ENCODE measurements at places on chromosomes 13 and 19.
A peak's percentile ranks its signal among the peaks of the same experiment; 100 is the strongest.

DNA sequence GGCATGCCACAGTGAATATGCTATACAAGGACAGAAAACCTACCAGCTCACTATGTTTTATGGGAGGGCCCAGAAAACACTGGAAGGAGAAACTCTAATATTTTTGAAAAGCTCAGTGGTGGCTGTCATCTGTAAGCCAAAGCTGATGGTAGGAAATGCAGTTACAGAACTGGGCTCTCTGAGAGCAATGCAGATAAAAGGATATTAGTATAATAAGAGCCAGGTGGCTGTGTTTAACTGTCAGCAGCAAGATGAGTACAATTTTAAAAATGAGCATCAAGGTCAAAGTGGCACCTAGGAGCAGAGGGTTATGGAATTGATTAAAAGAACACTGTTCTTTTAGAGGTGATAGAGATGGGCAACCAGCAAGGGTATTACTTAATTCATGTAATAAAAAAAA, 345.0 kb downstream of the NDFIP2 start:
- no peak for DNase-seq

DNA sequence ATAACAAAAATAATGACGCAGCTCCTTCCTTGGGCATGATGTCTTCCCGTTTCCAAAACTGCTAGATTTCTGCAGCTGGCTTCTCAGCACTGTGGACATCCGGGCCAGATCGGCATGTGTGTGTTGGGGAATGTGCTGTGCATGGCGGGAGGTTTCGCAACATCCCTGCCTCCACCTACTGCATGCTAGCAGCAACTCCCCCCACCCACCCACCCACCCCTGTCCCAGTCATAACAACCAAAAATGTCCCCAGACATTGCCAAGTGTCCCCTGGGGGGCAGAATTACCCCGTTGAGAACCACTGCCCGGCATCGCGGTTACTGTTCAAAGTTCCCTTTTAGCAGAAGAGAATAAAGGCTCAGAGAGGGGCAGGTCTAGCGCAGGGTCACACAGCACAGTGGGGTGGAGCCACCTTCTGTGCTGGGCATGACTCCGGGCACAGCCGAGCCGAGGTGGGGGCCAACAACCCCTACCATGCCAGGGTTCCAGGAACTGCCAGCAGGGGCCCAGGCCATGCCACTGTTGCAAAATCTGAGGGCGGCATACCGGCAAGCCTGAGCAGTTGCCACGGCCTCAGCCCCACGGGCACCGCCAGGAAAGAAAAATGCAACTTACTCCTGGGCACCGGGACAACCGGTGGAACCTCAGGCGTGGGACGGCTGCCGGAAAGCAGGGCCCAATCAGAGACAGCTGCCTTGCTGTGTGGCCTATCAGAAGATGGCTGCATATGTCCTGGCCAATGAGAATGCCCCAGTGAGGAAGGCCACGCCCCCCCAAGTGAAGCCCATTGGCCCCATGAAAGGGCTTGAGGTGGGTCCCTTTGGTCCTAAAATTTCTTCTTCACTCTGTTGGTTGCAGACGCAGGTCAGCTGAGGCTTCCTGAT, 22.5 kb upstream of the NFIC start:
- DNase-seq = peak; percentile 69

GRCh38 chr19:50725218-50725910, 2.2 kb downstream of the CLEC11A start:
- no peak for DNase-seq

DNA sequence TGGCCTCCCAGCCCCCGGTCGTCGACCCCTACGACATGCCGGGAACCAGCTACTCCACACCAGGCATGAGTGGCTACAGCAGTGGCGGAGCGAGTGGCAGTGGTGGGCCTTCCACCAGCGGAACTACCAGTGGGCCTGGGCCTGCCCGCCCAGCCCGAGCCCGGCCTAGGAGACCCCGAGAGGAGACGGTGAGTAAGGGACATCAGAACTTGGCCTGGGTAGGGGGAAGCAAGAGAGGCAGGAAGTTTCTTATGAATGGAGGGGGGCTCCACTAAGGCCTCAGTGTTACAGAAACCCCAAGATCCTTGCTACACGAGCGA, 2.9 kb downstream of the FOSB start:
- no peak for DNase-seq

- no peak for DNase-seq
These were observed 695 bp downstream of the TICAM1 start for GRCh38 chr19:4830768-4831265.

- no peak for DNase-seq
These were observed 4.6 kb upstream of the EPS8L1 start for GRCh38 chr19:55071129-55071502.

GRCh38 chr19:35437406-35437951, 10.6 kb upstream of the FFAR2 start:
- DNase-seq = no peak

DNA sequence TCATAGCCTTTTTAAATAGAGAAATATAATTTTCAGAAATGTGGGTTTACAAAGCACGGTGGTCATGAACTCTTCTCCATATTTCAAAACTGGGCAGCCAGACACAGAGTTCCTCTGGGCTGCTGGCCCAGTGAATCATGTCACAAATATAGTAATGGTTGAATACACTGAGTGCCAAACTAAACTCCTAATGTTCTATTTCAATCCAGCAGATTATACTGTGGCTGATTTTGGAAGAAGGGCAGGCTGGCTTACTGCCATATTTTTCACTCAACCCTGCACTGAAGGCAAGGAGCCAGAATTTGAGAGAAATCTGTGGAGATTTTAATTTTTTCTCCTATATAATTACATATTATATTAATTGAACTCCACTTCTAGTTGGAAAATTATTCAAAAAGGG, 17.0 kb upstream of the PRR20A start:
- DNase-seq = no peak

DNA sequence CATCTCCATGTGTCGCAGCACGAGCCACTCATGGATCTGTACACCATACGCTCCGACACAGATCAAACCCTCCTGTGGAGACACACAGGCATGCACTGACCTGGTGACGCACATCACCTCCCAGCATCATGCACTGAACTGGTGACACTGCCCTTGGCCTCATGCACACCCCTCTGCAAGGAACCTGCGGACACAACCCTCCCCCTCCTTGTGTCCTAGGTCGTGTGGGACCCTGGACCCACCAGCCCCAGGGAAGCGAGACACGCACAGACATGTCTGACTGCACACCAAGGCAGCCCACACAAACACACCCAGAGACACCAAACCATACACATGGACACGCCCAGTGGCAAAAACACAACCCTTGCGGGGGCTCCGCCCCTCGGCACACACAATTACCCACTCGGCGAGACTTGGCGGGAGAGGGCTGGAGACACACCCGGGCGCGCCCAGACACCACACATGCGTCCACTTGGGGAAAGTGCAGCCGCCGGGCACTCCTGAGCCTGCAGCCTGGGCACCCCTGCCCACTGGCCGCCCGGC, 2.0 kb upstream of the KCNN4 start:
- DNase-seq = no peak

DNA sequence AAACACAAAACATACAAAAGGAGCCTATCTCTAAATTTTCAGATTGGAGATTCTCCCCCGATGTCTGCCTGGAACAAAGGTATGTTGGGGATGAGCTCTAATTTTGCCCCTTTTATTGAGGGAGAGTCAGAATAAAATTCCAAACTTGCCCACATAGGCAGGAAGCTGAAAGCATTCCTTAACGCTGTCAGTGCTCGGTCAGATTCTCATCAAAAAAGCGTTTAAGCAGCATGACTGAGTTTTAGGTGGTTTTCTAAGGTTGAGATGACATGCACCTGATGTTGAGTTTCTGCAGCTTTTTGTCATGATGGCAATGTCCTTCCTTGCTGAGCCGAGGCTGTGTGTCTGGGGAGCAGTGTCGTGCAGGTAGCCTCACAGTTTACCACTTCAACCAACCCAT, 48.4 kb upstream of the MEDAG start:
- DNase-seq = no peak

DNA sequence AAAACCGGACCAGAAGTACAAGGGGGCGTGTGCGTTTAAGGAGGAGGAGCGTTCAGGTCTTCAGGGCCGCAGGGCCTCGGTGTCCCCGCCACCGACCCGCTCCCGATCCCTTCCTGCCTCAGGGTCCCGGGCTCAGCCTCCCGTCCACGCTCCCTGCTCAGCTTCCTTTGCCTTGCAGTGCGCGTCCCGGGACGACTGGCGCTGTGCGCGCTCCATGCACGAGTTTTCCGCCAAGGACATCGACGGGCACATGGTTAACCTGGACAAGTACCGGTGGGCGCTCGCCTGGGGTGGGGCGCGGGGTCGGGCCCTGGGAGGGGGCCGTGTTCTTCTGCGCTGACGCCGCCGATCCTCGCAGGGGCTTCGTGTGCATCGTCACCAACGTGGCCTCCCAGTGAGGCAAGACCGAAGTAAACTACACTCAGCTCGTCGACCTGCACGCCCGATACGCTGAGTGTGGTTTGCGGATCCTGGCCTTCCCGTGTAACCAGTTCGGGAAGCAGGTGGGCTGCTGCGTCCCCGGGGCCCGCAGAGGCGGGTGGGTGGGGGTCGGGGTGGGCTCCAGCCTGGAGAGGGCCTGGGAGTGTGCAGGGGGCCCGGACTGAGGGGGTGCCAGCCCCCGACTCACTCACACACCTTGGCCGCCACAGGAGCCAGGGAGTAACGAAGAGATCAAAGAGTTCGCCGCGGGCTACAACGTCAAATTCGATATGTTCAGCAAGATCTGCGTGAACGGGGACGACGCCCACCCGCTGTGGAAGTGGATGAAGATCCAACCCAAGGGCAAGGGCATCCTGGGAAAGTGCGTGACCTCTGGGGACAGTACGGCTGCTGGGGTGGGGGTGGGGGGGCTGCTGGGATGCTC, 1.4 kb downstream of the GPX4 start:
- no peak for DNase-seq

- DNase-seq = no peak
These were observed 36.1 kb downstream of the WDFY2 start for GRCh38 chr13:51620165-51620983.

DNA sequence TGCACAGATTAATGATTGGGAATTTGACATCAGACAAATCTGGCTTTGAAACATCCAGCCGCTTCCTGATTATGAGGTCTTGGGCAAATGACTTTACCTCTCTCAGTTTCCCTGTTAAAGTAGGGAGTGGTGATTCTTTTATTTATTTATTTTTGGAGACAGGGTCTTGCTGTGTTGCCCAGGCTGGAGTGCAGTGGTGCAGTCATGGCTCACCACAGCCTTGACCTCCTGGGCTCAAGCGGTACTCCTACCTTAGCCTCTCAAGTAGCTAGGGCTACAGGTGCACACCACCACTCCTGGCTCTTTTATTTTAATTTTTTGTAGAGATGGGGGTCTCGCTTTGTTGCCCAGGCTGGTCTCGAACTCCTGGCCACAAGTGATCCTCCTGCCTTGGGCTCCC, 2.7 kb downstream of the PSMD8 start:
- DNase-seq = no peak

DNA sequence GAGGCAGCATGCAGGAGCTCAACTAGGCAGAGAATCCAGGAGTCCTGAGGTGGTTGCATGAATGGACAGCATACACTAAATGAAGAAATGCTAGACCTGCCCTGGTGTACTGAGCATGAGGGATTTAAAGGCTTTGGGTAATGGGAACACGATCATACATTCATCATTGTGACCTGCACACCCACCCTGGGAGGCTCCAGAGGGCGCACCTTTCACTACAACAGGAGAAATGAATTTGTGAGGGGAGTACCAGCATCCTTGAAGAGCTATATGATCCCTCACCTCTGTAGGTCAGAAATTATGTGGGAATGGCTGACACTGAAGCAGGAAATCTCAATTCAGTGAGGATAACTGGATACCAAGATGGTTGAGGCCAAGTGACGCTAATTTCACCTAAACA, 8.9 kb downstream of the KLK2 start:
- peak; percentile 42 for DNase-seq

DNA sequence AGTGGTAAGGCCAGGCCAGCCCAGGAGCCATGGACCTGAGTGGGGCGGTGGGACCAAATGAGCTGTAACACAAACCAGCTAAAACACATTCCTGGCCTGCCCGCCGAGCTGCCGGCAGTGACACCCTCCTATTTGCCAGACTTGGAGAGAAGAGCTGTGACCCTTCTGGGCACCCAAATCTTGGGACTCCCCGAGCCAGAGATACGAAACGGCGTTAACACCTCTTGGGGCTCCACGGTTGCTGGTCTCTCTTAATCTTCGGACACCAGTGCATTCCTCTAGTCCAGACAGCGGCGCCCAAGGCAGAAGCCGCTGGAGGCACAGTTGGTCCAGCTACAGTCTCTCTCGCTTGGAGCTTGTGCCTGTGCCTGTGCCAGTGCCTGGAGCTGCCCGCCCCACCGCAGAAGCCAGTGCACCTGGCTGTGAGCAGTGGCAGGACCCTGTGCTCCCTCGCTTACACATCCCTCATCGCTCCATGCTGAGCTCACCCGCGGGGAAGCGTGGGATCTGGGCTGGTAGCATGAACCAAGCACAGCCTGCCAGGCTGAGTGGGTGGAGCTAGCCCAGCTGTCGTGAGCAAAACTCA, 147.2 kb upstream of the KLHL1 start:
- DNase-seq = no peak

- DNase-seq = peak; percentile 82
These were observed 561 bp upstream of the GJA3 start for GRCh38 chr13:20161275-20161950.

DNA sequence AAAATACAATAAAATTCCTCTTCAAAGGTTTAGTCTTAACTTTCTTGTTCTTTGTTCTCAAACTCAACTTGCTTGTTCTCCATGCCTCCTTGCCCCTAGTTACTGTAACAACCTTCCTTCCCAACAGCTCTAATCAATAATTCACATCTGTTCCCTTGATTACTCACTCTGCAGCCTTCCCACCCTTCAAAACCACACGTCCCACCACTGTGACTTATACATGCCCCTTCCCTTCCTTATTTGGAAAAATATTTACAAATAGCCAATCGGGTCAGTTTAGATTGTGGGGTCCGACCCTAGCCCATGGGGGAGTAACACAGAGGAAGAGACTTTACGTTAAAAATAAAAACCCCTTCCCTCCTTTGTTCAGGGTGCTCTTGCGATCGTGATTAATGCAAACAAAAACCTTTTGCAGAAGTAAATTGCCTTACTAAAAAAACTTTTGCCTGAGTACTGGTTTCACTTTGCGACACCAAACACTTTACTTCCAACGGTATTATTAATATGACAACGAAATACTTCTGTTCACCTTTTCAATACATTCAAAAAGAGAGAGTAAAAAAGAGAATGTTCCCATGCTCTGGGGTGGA, 512 bp upstream of the ZNF93 start:
- no peak for DNase-seq

- no peak for DNase-seq
These were observed 230.5 kb downstream of the TM9SF2 start for GRCh38 chr13:99731747-99732146.

GRCh38 chr13:44921246-44921877, 67.9 kb downstream of the NUFIP1 start:
- no peak for DNase-seq

DNA sequence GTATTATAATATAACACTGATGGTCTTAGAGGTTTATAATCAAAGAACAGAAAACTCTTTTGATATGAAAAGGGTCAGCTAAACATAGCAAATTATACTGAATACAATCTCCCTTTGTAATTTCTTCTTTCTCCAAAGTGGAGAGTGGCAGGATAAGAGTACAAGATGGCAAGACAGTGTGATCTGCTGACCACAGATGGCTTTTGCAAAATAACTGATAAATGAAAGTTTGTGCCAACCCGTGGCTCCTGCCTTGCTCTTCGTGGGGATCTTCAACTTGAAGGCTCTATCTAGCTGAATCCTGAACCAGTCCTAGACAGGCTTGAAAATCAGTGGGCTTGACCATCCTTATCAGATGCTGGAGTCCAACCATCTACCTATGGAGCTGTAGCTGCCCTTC, 185.7 kb downstream of the VWA8 start:
- DNase-seq = no peak

GRCh38 chr19:6061376-6062130, 48.7 kb downstream of the RFX2 start:
- peak; percentile 45 for DNase-seq

All from activated CD8-positive, alpha-beta memory T cell treated with anti-CD3 and anti-CD28 coated beads, Interleukin-2, amount 50 U/mL, for 48 hours (primary cell).